Activated naive CD8-positive, alpha-beta T cell treated with anti-CD3 and anti-CD28 coated beads, Interleukin-2, amount 50 U/mL, for 16 hours (primary cell): ENCODE measurements at places on chromosomes 1 and 21.

DNA sequence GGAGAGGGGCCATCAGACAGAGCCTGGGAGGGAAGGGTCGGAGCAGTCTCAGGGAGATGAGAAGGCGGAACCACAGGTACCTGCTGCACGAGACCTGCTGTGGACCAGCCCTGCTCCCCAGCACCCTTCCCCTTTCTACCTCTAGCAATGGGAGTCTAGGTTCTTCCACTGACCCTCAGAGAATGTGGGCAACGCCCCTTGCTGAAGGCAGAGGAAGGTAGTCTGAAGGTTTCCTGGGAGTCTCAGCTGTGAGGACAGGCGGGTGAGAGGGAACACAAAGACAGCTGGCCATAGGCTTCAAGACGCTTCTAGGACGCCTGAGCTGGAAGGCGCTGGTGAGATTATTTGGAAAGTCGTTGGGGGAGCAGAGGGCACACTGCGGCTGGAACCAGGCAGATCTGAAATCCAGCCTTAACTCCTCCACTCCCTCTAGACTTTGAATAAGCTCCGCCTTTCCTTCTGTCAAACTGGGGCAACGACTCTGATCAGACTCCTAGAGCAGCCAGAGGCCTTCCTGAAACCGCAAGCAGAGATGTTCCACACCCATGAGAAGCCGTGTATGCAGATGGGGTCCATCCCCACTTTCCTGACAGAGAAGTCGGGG lies 18.1 kb downstream of the SLC45A3 start:
- DNase-seq: no peak

- no peak for DNase-seq
Observed at GRCh38 chr1:224694969-224695368, 78.9 kb downstream of the CNIH3 start.

DNA sequence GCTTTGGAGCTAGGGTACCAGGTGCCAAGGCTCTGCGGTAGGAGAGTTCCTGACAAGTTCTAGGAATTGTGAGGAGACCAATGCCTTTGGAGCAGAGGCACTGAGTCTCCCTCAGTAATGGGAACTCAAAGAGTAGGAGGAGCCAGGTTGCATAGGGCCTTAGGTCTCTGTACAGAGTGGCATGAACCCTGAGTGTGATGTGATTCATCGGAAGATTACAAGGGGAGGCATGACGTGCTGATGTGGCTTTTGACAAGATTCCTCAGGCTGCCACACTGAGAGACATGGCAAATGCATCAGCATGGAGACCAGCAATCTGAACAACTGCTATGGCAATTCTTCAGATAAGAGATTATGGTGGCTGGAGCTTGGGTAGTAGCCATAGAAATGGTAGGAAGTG lies 94.6 kb upstream of the SLC44A3 start:
- DNase-seq: no peak

DNA sequence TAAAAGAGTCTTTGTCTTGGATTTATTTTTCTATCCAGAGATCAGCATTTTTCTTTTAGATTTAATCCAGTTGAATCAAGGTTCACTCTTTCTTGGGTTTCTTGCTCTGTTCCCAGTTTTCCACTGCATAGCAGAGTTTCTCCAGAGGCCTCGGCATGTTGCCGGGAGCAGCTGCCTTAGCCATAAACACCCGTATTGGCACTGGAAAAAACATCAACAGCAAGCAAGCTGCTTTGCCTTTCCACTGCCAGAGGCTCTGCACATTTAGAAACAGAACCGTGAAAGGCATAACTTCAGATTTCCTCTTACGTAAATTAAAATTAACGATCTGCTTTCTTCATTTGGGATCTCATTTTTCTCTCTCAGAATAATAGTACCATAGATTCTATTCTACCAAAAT lies 181.8 kb upstream of the L1TD1 start:
- DNase-seq: no peak

DNA sequence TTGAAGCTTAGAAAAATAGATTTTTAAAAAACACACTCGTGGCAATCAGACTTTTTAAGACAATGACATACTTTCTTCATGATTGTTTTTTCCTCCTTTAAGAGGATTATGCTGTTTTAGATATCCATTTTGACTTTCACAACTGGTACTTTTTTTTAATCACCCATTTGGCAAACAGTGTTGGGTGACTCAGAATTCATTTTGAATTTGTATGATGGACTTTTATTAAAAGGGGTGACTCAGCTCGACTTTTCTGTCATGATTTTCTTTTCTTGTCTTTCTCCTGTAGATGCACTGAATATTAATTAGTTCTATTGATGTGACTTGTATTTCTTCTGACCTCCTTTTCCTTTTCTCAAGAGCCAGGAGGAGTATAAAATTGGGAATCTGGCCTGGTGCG lies 44.7 kb downstream of the FMN2 start:
- no peak for DNase-seq
